Cortex of kidney (tissue), 1 donor: ENCODE measurements at places on chromosomes 4 and X.

- DNase-seq = no peak
These were observed 503.0 kb upstream of the CPXCR1 start for GRCh38 chrX:88244066-88244465.

DNA sequence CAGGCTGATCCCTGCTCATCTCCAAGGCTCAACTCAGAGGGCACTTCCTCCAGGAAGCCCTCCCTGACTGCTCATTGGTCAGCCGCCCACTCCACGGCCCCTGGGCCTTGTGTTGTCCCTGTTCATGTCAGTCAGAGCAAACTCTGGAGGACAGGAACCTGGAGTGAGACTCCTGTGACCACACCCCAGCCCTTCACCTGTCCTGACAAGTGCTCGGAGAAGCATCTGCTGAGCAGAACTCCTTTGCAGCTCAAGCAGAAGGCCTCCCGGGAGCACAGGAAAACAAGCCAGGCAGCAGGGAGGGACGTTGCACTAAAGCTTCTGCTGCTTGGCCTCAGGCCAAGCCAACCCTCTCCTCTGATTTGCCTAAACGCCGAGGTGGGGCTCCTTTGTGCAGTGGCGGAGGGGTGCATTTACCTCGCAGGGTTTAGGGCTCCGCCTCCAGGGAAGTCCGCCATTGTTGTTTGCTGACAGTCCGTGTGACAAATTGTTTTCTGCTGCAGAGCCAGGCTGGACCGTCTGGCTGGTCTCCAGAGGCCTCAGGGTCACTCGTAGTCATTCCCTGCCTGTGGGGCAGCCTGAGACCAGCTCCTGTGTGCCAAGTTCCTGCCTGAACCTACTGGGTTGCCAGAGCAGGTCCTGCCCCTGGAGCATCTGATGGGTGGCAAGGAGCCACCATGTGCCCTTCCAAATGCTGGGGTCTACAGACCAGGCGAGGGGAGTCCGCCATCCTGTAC, 61.8 kb downstream of the C4orf50 start:
- DNase-seq = no peak

GRCh38 chr4:169147191-169147590, 123.6 kb downstream of the SH3RF1 start:
- no peak for DNase-seq

GRCh38 chrX:150544222-150544787, 24.1 kb upstream of the MTM1 start:
- no peak for DNase-seq

DNA sequence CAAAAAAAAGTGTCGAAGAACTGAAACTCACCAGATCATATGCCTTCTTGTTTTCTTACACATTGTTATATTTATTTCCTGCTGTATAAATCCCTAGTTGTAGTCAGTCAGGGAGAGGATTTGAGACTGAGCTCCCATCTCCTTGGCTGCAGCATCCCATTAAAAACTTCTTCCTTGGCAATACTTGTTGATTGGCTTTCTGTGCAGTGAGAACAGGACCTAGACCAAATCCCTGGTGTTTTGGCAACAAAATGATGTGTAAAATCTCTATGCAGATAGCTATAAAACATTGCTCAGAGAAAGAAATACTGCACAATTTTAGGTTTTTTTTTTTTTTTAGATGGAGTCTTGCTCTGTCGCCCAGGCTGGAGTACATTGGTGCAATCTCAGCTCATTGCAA, 47.9 kb downstream of the TRIML1 start:
- DNase-seq = no peak

- no peak for DNase-seq
These were observed 7.6 kb upstream of the SRPK3 start for GRCh38 chrX:153773218-153773611.
